ENCODE measurements at places on chromosomes 6 and 20.

GRCh38 chr6:21556968-21557721, 36.4 kb upstream of the SOX4 start:
- no peak for DNase-seq

GRCh38 chr6:30007132-30007764, 53.8 kb upstream of the POLR1H start:
- no peak for DNase-seq

DNA sequence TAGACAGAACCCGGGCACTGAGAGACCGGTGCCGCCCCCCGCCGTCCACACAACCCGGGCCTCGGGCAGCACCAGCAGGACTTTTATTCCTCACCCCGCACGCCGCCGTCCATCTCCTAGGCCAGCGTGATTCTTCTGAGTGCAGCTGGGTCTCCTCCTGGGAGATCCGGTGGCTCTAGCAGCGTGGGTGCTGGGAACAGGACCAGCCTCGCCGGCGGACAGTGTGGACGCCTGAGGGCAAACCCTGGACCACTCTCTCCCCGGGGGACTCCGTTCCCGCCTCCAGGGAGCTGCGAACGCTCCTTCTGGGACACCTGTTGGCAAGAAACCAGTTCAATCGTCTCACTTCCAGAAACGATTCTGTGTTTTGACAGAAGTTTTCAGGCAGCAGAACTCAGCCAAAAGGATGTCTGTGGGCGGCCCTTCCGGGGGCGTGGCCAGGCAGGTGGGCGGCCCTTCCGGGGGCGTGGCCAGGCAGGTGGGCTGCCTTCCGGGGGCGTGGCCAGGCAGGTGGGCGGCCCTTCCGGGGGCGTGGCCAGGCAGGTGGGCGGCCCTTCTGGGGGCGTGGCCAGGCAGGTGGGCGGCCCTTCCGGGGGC, 130.7 kb downstream of the DLL1 start:
- DNase-seq = no peak

- no peak for DNase-seq
These were observed 25.8 kb downstream of the ADGRF5 start for GRCh38 chr6:46895930-46896329.

- DNase-seq = no peak
These were observed 16.9 kb upstream of the MLIP start for GRCh38 chr6:54094293-54094692.

- no peak for DNase-seq
These were observed 91.7 kb upstream of the SLC22A16 start for GRCh38 chr6:110567957-110568696.

Measured in activated CD8-positive, alpha-beta memory T cell treated with anti-CD3 and anti-CD28 coated beads for 1 hour (primary cell).